ENCODE measurements at places on chromosomes 5 and 9.

DNA sequence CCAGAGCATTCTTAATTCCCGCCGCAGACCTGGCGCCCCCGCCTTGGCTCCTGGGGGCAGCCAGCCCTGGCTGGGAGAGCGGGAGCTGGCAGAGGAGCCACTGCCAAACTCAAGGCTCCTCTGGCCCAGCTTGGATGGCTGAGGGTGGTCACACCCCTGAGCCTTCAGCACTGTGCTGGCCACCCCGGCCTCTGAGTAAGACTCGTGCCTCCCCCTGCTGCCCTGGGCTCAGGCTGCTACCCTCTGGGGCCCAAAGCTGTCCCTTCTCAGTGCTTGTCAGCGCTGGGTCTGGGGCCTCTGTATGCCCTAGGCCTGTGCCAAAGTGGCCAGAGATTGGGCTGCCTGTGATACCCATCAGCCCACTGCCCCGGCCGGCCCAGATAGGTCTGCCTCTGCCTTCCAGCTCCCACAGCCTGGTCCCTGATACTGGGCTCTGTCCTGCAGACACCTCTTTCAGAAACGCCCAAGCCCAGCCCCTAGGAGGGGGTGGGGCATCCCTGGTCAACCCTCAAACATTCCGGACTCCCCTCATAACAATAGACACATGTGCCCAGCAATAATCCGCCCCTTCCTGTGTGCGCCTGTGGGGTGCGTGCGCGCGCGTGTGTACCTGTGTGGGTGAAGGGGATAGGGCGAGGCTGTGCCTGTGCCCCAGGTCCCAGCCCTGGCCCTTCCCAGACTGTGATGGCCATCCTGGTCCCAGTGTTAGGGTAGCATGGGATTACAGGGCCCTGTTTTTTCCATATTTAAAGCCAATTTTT lies 4.4 kb upstream of the PRR7 start:
- DNase-seq: no peak

- DNase-seq: peak; percentile 21
Measured at GRCh38 chr9:77977210-77977611, 54.4 kb downstream of the GNAQ start.

GRCh38 chr9:111975709-111976108 lies 79.1 kb downstream of the UGCG start:
- DNase-seq: no peak

- DNase-seq: no peak
Measured at GRCh38 chr5:77607324-77607723, 31.2 kb downstream of the OTP start.

GRCh38 chr5:137699336-137700281 lies 36.3 kb downstream of the KLHL3 start:
- no peak for DNase-seq

GRCh38 chr9:77679088-77679487 lies 31.0 kb upstream of the GNA14 start:
- no peak for DNase-seq

DNA sequence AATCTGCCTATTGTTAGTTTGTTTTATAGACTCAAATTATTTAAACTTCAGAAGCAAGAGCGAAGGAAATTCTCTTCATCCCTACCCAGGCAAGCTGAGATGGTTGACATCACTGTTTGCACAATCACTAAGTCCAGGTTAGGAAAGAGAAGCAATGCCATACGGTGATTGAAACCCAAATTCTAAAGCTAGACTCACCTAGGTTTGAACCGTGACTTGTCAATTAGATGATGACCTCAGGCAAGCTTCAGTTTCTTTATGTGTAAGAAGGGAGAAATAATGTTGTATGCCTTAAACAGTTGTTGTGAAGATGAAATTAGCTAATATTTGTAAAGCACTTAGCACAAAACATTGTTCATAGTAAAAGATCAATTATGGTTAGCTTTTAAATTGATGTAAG lies 96.5 kb upstream of the ANKRD55 start:
- no peak for DNase-seq

DNA sequence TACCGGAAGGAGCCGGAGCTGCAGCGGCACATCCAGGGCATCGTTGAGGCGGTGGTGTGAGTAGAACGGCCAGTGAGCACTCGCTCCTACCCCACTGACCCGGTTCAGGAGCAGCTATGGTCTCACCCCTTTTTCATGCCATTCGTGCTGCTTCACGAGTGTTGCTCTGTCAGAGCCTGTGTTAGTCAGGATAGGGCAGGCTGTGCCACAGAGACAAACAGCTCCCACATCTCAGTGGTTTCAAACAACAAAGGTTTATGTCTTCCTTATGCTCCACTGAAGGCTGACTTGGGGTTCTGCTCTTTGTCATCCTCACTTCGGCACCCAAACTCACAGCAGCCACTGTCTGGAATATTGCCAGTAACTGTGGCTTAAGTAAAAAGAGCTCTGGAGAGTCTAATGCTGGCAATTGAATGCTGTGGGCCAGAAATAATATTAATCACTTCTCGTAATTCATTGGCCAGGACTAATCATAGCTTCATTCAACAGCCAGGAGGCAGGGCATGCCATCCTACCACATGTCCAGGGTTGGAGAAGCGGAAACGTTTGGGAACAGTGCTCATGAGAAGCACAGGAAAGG lies 28.4 kb downstream of the ARHGEF37 start:
- DNase-seq: no peak

- DNase-seq: no peak
Measured at GRCh38 chr5:134355681-134356080, 11.3 kb downstream of the CDKL3 start.

DNA sequence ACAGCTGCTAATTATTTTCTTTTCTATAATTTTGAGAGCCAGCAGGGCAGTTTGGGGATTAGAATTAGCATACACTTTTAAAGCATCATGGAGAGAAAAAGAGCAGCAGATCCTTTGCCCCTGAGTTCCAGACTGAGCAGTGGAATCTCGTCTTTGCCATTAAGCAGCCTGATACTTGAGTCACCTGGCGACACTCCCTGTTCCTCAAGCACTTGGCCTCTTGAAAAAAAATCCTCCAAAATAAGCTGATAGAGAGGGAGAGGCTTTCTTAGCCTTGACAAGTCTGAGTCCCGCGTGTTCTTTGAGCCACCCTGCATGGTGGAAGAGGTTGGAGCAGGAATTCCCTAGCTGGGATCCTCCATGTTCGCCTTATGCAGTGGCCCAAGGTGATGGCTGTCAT lies 398.3 kb downstream of the IRX2 start:
- DNase-seq: no peak

- no peak for DNase-seq
Measured at GRCh38 chr5:6606884-6607558, 25.8 kb downstream of the NSUN2 start.

- DNase-seq: no peak
Measured at GRCh38 chr9:98303633-98304125, 48.2 kb upstream of the TBC1D2 start.

DNA sequence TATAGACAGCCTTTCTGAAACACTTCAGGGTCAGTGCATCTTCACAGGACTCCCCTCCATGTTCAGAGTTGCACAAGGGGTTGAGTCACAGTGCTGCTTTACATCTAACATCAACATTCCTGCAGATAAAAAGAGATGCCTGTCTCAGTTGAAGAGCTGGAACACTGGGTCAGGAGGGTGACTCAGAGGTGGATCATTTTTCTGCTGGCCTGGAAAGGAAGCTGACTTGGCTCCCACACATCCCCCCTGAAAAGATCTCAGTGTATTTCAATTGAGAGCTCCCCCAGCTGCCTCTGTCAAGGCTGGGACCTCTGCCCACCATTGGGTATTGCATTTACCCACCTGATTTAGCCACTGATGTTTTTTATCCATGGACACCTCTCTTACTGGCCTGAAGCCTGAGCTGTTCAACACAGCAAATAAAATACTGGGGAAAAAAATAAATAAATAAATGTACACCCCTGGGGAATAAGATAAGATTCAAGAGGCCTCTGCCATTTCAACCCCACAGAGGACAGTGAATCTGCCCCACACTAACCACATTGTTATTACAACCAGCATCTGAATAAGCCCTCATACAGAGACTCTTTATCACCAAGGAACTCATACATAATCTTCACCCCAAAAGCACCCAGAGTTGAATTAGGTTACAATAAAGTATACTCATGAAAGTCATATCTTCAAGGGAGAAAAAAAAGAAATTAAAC lies 716.4 kb downstream of the SEMA5A start:
- no peak for DNase-seq

DNA sequence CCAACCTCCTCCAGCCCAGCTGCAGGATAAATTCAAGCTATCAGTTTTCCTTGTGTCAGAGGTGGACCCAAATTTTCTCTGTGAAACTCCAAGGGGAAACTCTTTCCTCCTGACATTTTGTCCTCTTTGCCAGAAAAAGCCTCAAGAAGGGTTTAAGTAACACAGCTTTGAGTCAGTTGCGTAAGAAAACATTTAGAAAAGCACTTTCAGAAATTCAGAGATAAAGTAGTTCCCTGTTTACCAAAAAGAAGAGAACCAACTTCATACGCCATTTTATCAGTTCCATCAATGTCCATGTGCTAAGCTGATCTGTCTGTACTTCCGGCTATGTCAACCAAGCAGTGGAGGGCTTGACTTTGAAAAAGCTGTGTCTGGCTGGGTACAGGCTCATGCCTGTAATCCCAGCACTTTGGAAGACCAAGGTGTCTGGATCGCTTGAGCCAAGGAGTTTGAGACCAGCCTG lies 19.9 kb upstream of the SUSD1 start:
- no peak for DNase-seq

DNA sequence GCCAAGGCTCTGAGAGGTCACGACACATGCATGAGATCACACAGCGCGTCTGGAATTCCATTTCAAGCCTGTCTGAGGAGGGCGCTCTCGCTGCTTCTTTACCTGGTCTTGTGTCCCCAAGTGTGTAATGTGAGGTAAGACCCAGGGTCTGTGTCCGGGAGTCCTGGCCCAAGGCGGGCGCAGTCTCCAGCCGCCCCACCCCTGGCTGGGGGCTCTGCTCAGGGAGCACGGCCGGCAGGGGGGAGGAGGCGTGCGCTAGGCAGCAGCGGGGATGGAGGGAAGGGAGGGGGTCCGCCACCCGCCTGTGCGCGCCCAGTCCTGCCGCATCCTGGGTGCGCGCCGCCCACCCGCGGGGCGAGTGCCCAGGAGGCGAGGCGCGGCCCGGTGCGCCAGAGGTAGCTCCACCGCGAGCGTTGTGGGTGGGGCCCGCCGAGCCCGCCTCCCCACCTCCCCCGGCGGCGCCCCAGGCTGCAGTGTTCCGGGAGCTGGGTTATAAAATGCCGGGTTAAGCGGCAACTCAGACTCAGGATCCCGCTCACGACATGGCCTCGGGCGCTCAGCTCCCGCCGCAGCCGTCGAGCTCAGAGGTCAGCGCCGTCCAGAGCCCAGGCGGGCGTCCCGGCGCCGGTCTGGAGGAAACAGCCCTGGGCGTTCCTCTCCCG lies at the start of gene CCNI2:
TSS of gene CCNI2 (plus strand) at position 473 of the 662 bp plus-strand sequence. CDS start at position 543, 70 bp downstream.
- DNase-seq: peak; percentile 40

GRCh38 chr5:147858565-147858964 lies 19.9 kb upstream of the SCGB3A2 start:
- no peak for DNase-seq

DNA sequence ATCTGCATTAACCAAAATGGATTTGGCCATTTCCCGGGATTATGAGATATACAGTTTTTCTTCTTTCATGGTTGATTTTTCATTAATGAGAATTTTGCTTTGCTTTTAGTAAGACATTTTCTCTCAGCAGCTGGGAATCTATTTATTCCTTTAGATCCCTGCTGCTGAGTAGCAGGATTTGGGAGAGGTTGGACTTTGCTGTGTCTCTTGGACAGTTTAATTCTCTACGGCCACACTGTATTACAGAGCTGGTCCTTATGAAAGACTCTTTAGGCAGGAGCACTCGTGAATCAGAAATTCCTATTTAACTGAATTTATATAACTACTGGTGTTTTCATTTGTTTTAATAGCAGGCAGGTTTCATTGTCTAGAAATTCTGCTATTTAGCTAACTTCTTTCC lies 1.6 kb downstream of the UNC13B start:
- DNase-seq: no peak

DNA sequence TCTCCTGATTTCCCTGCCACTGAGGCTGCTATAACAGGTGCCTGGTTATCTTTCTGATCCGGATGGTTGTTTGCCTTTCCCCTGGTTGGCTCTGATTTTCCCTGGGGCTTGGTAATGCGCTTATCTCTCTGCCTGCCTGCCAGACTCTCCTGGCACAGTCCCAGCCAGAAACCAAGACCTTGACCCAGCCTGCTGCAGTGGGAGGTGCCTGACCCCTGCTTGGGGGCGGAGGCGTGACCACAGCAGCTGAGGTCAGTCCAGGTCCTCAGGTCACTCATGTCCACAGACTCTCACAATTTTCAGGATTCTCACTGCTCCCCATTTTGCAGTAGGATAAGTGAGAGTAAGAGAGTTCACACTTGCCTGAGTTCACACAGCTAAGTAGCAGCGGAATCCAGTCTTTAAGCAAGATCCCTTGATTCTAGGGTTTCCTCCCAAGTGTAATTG lies 24.4 kb upstream of the SYNPO start:
- no peak for DNase-seq

DNA sequence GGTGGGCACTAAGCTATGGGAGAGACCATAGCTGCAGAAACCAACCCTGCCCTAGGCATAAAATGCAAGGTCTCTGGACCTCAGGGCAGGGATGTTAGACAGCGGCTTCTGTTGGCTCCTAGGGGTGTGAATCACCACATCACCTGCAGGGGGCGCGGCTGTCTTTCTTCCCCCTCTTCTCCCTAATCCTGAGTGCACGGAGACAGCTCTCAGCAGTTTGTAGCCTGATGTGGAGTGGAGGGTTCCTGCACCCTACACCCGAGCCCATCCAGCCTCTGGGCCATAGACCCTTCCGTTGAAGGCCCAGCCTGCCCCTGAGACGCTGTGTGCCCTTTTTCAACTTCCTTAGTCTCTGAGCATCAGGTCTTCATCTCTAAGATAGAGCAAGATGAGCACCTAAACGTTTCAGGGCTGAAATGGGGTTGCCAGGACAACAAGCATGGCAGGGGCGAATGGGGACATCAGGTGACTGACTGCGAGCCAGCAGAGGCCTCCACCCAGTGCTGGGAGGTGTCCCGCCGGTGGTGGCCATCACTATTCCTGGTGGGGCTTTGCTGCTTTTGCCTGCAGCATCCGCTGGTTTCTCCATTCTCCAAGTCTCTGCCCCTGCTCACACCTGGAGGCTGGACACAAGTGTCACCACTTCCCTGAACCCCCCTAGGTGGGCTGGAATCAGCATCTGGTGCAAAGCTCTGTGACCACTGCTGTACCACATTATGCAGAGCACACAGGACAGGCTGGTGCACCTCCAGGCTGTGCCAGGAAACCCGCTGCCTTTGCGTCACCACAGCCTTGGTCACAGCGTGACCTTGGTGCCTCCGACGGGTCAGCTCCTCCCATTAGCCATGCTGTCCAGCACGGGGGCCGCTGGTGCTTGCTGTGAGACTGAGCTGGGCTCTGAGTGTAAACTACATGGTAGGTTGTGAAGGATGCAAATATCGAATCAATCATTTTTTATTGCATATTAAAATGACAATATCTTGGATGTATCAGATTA lies 2.5 kb upstream of the SEC16A start:
- DNase-seq: peak; percentile 82
